ENCODE measurements at places on chromosomes 5 and 9. TPM values are rescaled to one million over a fixed set of nuclear protein-coding genes. Genes with fewer than 3 reads are reported as not detected.

SOHLH1 gene
- polyA plus RNA-seq, result not detected

PALM2AKAP2 gene
- polyA plus RNA-seq, result not detected

ARL14EPL gene
- polyA plus RNA-seq, result not detected

PNPLA7 gene
- polyA plus RNA-seq, result 2.7 TPM

AGXT2 gene
- polyA plus RNA-seq, result not detected

NRG2 gene
- polyA plus RNA-seq, result 0.05 TPM

FGF10 gene
- not detected for polyA plus RNA-seq

DNAJA1 gene
- 77.3 TPM for polyA plus RNA-seq

ORM2 gene
- not detected for polyA plus RNA-seq

QRFP gene
- polyA plus RNA-seq, result not detected

LCN2 gene
- not detected for polyA plus RNA-seq

DNA sequence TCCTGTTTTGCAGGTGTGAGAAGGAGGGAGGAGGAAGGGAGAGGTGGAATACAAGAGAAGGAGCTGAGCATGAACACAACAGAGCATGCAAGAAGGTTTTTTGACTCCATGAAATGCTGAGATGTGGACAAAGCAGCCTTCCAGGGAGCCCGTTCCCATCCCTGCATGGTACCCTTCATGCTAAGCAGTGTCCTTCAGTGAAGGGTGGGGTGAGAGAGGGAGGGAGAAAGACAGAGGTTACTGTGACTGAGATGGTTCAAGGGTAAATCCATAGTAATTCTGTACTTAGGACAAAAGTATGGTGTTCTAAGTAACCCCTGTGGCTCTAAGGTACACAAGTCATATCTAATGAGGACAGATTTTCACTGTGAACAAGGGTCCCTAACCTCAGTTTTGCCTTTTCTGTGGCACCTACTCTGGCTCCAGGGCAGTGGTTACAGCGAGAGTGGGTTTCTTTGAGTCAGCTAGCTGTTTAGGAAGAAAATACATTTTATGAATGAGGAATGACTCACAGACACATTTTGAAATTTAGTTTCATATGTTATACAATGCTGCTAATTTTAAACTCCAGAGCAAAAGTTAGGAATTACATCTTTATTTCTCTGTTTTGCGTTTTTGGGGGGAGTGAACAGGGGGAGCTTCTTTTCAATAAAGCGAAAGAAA is 184.9 kb upstream of the SLC12A2 start:
- DNase-seq, result no peak

- DNase-seq, result no peak
Measured at GRCh38 chr5:154198611-154199230, 8.2 kb downstream of the GALNT10 start.

- no peak for DNase-seq
Measured at GRCh38 chr9:85742597-85742936, 813 bp upstream of the AGTPBP1 start.

DNA sequence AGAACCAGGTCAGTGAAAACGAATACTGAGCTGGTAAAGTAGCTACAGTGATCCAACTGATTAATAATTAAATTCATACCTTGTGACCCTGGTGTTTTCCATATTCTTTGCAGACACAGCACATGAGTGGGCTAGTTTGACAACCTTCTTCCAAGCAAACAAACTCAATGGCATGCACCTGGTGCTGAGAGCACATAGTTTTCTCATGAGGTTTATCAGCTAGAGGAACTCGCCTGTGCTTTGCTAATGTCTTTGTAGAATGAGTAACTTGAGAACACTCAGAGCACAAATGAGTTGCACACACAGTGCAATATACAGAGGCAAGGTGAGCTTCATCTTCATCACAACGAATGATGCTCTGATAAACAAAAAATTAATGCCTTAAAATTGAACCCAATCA is 12.6 kb downstream of the TRIM23 start:
- DNase-seq, result no peak

GRCh38 chr9:129930743-129931142 is 95.5 kb downstream of the USP20 start:
- no peak for DNase-seq

- no peak for DNase-seq
Measured at GRCh38 chr5:136056771-136057335, 28.1 kb downstream of the TGFBI start.

- DNase-seq, result no peak
Measured at GRCh38 chr9:82170866-82171265, 182.3 kb downstream of the SPATA31D1 start.

- DNase-seq, result no peak
Measured at GRCh38 chr9:77271023-77271690, 93.8 kb downstream of the VPS13A start.

DNA sequence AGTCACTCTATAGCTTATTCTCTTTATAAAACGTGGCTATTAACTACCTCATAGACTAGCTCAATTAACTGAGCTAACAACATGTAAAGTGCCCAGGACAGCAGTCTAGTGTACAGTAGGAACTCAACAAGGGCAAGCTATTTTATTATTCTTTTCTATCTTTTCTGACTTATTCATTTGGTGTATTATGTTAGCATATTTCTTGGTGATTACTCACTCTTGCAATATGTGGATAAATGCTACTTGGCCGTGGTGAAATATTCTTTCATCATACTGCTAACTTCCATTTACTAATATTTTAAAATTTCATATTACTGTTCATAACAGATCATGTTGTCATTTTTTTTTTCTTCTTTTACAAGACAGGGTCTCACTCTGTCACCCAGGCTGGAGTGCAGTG is 4.9 kb downstream of the SLC25A51 start:
- DNase-seq, result no peak

GRCh38 chr5:66850354-66851075 is 254.3 kb downstream of the MAST4 start:
- no peak for DNase-seq

DNA sequence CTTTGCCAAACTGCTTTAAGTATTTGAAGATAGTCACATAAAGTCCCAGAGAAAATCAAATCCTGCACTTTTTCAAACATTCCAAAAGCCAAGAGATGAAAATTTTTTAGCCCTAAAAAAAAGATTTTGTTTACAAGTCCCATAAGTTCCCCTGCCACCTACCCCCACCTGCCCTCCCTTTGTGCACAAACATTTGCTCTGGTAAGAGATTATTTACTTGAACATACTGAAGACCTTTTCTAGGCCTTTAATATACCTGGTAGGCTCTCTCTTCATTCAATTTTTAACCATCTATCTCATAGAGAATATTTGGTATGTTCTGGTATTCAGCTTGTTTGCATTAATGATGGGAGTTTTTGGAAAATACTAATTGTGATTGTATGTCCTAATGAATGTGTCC is 50.3 kb downstream of the MEGF9 start:
- DNase-seq, result no peak

- no peak for DNase-seq
Measured at GRCh38 chr9:137087409-137087925, 682 bp downstream of the MAN1B1 start.

Data from naive thymus-derived CD4-positive, alpha-beta T cell (primary cell).